Regular cardiac myocyte (primary cell): ENCODE measurements at places on chromosomes 3 and 15. TPM values are rescaled to one million over a fixed set of nuclear protein-coding genes. Genes with fewer than 3 reads are reported as not detected.

The A4GNT gene
- not detected in 2 replicates for total RNA-seq

The DISP2 gene
- under 0.01 and 0.19 TPM in 2 replicates for total RNA-seq

The TMCO5A gene
- not detected in 2 replicates for total RNA-seq

The CPN2 gene
- total RNA-seq, result not detected in 2 replicates

The CHRNB4 gene
- not detected in 2 replicates for total RNA-seq

The PLAAT1 gene
- total RNA-seq, result 0.56 TPM in 1 of 2 replicates, not detected in the other

The FANCI gene
- total RNA-seq, result 12.7 and 43.5 TPM in 2 replicates

The RBPMS2 gene
- total RNA-seq, result not detected in 2 replicates

The EPHB3 gene
- 0.38 and 3.1 TPM in 2 replicates for total RNA-seq

The ARL14 gene
- under 0.01 TPM in 1 of 2 replicates, not detected in the other for total RNA-seq

The TNIK gene
- 29.9 and 38.3 TPM in 2 replicates for total RNA-seq

The KNG1 gene
- not detected in 2 replicates for total RNA-seq

The CCDC13 gene
- 0.19 TPM in 1 of 2 replicates, not detected in the other for total RNA-seq

The ACTL6A gene
- total RNA-seq, result 53.3 and 95.5 TPM in 2 replicates

The CIDEC gene
- total RNA-seq, result under 0.01 TPM in 1 of 2 replicates, not detected in the other

The SLC12A1 gene
- under 0.01 TPM in 1 of 2 replicates, not detected in the other for total RNA-seq
